ENCODE measurements at places on chromosomes 4 and X. TPM values are rescaled to one million over a fixed set of nuclear protein-coding genes. Genes with fewer than 3 reads are reported as not detected.

UGT2B11 gene
- not detected for total RNA-seq

CABS1 gene
- not detected for total RNA-seq

SLC38A5 gene
- total RNA-seq, result not detected

ANXA10 gene
- total RNA-seq, result 0.67 TPM

KLB gene
- not detected for total RNA-seq

PPARGC1A gene
- total RNA-seq, result 1.6 TPM

CXCL8 gene
- total RNA-seq, result 12.9 TPM

BLTP1 gene
- total RNA-seq, result 12.1 TPM

PLA2G12A gene
- total RNA-seq, result 34.7 TPM

PNMA6F gene
- total RNA-seq, result not detected

C4orf51 gene
- not detected for total RNA-seq

PABPC1L2B gene
- not detected for total RNA-seq

NPY1R gene
- total RNA-seq, result 0.27 TPM

SOX3 gene
- total RNA-seq, result not detected

TEX13C gene
- 0.14 TPM for total RNA-seq

AWAT2 gene
- 0.23 TPM for total RNA-seq

MEPE gene
- not detected for total RNA-seq

CXCL5 gene
- 0.10 TPM for total RNA-seq

CCNB3 gene
- total RNA-seq, result 1.9 TPM

MED14 gene
- total RNA-seq, result 13.3 TPM

GPRASP1 gene
- total RNA-seq, result 0.43 TPM

YY2 gene
- total RNA-seq, result 1.7 TPM

AKAP4 gene
- not detected for total RNA-seq

BGN gene
- total RNA-seq, result 0.45 TPM

DCHS2 gene
- not detected for total RNA-seq

TMEM271 gene
- not detected for total RNA-seq
